ENCODE measurements at places on chromosomes 3 and 15.
A peak's percentile ranks its signal among the peaks of the same experiment; 100 is the strongest.

- no peaks in the 10 kb centered on the region for H3K36me3 ChIP-seq
- no peak overlapping the region for H3K4me3 ChIP-seq
- no peak for DNase-seq
- no peak overlapping the region for H3K27ac ChIP-seq
Observed at GRCh38 chr3:20842002-20842401, 656.0 kb upstream of the SGO1 start.

DNA sequence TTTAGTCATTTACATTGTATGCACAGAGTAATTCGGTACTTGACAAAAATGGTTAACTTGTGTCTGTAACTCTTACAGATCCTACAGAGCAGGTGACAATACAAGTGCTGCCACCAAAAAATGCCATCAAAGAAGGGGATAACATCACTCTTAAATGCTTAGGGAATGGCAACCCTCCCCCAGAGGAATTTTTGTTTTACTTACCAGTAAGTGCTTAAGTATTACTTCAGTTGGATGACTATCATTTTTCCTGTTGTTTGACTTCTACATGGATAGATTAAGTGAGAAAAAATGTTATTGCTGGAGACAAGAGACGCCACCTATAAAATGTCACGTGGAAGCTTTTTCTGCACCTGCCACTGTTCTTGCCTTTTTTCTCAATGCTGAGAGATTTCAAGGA is 173.2 kb downstream of the ALCAM start:
- no peaks in the 10 kb centered on the region for H3K36me3 ChIP-seq
- no peak overlapping the region for H3K4me3 ChIP-seq
- no peaks in the 10 kb centered on the region for H3K27me3 ChIP-seq
- H3K4me1 ChIP-seq: no peaks in the 10 kb centered on the region
- H3K27ac ChIP-seq: no peak overlapping the region
- DNase-seq: no peak

GRCh38 chr3:14658978-14659377 is 7.4 kb downstream of the CCDC174 start:
- H3K36me3 ChIP-seq: peaks cover 94% of the 10 kb centered on the region
- no peak overlapping the region for H3K4me3 ChIP-seq
- no peaks in the 10 kb centered on the region for H3K27me3 ChIP-seq
- DNase-seq: no peak

GRCh38 chr3:141410408-141410807 is 42.1 kb downstream of the ZBTB38 start:
- H3K4me3 ChIP-seq: no peak overlapping the region
- H3K36me3 ChIP-seq: peaks cover 45% of the 10 kb centered on the region
- H3K27me3 ChIP-seq: no peaks in the 10 kb centered on the region
- H3K4me1 ChIP-seq: peaks cover 58% of the 10 kb centered on the region

DNA sequence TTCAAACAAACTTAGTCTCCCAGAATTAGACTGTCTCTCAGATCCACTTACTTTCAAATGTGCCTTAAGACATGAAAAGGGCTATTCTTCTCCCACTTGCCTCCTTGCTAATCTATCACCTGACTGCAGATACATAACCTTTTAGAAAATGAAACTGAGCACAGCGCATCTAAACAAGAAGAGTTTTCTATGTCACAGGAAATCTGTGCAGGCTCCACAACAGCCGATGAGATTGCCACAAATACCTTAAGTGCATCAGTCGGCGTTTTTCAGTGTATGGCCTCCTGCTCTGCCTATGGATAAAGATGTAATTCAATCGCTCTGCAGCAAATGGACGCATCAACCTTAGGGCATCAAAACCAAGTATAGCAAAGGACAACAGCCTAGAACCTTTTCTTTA is 544.2 kb downstream of the FOXP1 start:
- DNase-seq: peak; percentile 38
- H3K4me3 ChIP-seq: no peak overlapping the region
- H3K27ac ChIP-seq: peak overlapping the region; percentile 13
- H3K27me3 ChIP-seq: no peaks in the 10 kb centered on the region

- H3K4me3 ChIP-seq: no peak overlapping the region
- no peaks in the 10 kb centered on the region for H3K36me3 ChIP-seq
Observed at GRCh38 chr15:22904736-22905135, 66.3 kb downstream of the NIPA2 start.

- no peaks in the 10 kb centered on the region for H3K27me3 ChIP-seq
- H3K36me3 ChIP-seq: peaks cover 24% of the 10 kb centered on the region
- DNase-seq: no peak
- H3K27ac ChIP-seq: no peak overlapping the region
- H3K4me1 ChIP-seq: peaks cover 14% of the 10 kb centered on the region
Observed at GRCh38 chr3:53194210-53195065, 33.4 kb downstream of the PRKCD start.

DNA sequence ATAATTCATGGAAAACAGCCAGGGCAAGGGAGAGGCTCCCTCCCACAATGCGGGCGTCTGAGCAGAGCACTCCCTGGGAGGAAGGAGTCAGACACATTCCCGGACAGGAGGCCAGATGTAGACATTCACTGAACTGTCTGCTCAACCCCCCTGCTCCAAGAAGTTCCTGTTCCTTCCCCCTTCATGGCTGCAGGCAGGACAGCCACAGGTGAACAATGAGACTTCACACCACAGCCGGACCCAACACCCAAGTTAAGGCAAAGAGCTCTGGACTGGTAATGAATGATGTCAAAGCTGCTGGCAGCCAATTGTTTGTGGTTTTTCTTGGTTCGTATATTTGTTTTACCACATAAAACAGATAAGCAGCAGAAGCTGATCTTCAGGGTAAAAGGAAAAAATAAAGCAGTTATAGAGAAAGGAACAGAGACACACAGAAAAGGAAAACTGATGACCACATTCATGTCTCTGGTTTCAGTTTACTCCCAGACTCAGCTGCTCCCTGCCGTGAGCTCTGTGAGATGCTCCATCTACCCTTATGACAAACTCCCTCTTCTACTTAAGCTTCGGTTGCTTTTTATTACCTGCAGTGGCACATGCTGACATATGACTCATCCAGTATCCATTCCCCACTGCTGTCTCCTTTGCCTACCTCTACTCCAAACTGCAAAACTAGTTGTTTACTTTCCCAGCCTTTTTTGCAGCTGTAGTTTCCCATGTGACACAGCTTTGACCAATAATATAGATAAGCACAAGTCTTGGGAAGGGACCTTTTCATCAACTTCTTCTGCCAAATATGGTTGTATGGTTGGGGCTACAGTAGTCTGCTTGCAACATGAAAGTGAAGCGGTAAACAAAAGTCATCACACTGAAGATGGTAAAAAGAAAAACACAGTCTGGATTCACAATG is 33.1 kb downstream of the DZIP1L start:
- no peak overlapping the region for H3K4me3 ChIP-seq
- H3K4me1 ChIP-seq: no peaks in the 10 kb centered on the region
- no peak overlapping the region for H3K27ac ChIP-seq
- no peaks in the 10 kb centered on the region for H3K27me3 ChIP-seq
- no peak for DNase-seq

DNA sequence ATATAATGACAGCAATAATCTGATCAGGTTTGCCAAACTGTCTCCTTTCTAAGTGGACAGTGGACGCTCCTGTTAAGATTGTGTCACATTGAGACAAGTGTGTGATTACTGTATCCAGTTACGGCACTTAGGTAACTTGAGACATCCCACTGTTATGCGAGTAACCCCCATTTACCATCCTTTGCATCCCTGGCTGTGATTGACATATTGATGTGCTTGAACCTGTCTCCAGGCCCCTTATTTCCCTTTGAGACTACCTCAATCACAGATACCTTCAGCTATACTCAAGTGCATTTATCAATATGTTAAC is 785.2 kb downstream of the NR2F2 start:
- no peaks in the 10 kb centered on the region for H3K4me1 ChIP-seq
- H3K36me3 ChIP-seq: no peaks in the 10 kb centered on the region

- H3K36me3 ChIP-seq: no peaks in the 10 kb centered on the region
- no peaks in the 10 kb centered on the region for H3K4me1 ChIP-seq
Observed at GRCh38 chr3:185733980-185734724, 90.7 kb downstream of the IGF2BP2 start.

DNA sequence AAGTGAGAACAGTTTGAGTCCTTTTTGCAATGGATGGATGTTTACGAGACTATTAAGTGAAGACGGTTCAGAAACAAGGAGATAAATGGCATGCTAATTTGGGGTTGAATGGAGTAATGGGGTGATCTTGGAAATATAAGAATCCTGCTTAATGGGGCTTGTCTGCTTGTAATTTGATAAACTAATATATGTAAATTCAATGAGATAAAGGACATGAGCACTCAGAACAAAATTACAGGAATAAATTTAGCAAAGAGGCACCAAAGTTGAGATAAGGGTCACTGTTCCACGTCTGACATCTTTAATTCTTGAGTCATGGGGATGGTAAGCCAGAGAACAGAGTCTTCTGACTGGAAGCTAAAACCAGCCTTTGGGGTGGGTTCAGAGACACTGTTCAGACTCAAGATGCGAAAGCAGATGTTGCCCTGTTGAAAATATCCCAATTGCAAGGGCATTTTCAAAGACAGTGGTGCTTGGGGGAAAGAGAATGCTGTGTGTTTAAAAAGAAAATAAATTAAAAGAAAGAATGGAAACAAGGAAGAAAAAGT is 67.8 kb upstream of the CHRNB4 start:
- DNase-seq: no peak
- H3K27ac ChIP-seq: no peak overlapping the region
- no peak overlapping the region for H3K4me3 ChIP-seq
- peaks cover 25% of the 10 kb centered on the region for H3K27me3 ChIP-seq
- H3K4me1 ChIP-seq: peaks cover 5% of the 10 kb centered on the region

GRCh38 chr3:123409443-123410148 is 39.3 kb downstream of the ADCY5 start:
- H3K4me1 ChIP-seq: no peaks in the 10 kb centered on the region
- no peaks in the 10 kb centered on the region for H3K27me3 ChIP-seq
- no peak overlapping the region for H3K27ac ChIP-seq
- no peak for DNase-seq
- no peaks in the 10 kb centered on the region for H3K36me3 ChIP-seq

DNA sequence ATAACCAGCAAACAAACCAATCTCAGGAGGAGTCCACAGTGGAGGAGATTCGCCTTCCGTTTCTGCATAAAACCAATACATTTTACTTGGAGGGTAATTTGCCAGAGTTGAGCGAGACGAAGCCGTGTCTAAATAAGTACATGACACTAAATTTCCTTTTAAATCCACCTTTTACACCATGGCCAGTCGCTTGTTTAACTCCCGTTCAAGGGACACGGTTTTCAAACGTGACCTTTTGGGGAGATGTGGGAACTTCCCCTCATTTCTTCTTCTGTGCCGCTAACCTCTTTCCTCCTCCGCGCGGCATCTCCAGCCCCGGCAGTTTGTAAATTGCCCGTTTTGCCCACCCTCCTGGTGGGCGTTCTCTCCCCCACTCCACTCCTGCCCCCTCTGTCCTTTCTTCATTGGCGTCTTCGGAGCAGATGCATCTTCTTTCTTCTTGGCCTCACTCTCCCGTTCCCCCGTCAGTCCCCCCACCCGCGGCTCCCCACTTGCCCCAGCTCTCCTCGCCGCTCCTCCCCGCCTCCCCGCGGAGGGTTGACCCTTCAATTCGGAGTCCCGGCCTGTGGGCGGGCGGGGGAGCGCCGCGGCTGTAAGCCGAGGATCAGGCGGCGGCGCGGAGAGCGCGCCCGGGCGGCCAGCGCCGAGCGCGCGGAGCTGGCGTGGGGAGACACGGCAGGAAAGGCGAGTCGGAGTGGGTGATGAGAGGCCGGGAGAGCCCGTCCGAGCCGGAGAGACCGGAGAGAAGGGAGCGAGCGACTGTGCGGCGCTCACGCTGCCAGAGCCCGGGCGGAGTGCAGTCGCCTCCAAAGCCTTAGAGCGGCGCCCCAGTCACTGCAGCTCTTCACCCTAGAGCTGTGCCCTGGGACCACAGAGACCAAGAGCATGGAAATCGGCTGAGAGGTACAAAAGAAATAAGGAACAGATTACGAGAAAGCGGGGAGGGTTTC is at the start of gene NLGN1:
Gene NLGN1 (plus strand): TSS at position 584 of the 950 bp plus-strand sequence.
- peaks cover 59% of the 10 kb centered on the region for H3K27me3 ChIP-seq
- no peaks in the 10 kb centered on the region for H3K36me3 ChIP-seq
- no peak for DNase-seq
- peaks cover 26% of the 10 kb centered on the region for H3K4me1 ChIP-seq
- no peak within 1 kb of the TSS for H3K4me3 ChIP-seq

GRCh38 chr3:15319575-15319974 is 12.8 kb downstream of the SH3BP5 start:
- DNase-seq: no peak
- H3K27me3 ChIP-seq: no peaks in the 10 kb centered on the region
- peaks cover 73% of the 10 kb centered on the region for H3K4me1 ChIP-seq
- no peak overlapping the region for H3K27ac ChIP-seq
- no peak overlapping the region for H3K4me3 ChIP-seq
- H3K36me3 ChIP-seq: peaks cover 15% of the 10 kb centered on the region

DNA sequence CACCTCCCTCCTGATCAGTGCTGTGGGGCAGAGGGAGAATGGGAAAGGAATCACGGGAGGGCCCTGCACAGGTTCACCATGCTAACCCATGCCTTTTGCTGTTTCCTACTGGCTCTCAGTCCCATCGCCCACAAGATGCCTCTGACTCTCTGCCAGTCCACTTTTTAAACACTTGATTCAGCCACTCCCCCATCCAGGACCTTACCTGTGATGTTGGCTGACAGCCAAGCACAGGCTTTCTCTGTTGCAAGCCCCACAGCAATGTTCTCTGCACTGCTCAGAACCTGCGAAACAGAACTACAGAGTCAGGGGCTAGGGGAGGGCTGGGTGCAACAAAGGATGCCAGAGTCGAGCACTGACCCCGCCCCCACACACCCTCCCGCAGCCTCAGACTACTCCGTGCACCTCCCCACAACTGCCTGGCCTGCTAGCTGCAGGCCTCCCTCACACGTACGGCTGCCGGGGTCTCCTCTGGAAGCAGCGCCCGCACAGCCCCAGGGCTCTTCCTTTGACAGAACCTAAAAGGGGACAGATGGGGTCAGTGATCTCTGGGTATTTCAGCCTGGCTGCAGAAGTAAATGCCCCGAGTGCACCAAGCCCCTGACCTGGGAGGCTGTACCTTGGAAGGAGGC is 9.1 kb downstream of the CDAN1 start:
- H3K27me3 ChIP-seq: no peaks in the 10 kb centered on the region
- H3K4me3 ChIP-seq: no peak overlapping the region
- H3K27ac ChIP-seq: no peak overlapping the region
- no peaks in the 10 kb centered on the region for H3K4me1 ChIP-seq

DNA sequence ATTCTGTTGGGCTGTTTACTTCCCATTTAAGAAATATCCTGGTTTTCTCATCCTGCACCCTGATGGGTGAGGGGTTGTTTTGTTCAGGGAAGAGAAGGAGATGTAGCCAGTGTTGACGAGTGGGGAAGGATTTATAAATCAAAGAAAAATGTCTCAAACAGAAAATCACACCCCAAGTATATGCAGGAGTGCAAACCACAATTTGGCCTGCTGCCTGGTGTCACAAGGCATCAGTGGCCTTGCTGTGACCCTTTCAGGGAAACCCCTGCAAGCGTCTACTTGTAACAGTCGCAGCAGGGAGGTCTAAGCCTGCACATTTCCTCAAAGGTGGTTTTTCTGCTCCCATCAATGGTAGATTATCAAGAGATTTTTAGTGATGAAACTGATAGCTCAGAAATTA is 132.6 kb upstream of the LRRN1 start:
- no peak overlapping the region for H3K27ac ChIP-seq
- no peaks in the 10 kb centered on the region for H3K36me3 ChIP-seq
- no peaks in the 10 kb centered on the region for H3K27me3 ChIP-seq
- no peak for DNase-seq

GRCh38 chr3:57184526-57184925 is 15.3 kb downstream of the HESX1 start:
- peaks cover 6% of the 10 kb centered on the region for H3K27me3 ChIP-seq
- no peak overlapping the region for H3K27ac ChIP-seq
- no peak overlapping the region for H3K4me3 ChIP-seq
- no peaks in the 10 kb centered on the region for H3K4me1 ChIP-seq
